Ascending aorta (tissue), 2 donors: ENCODE measurements at places on chromosomes 16 and 17. TPM values are rescaled to one million over a fixed set of nuclear protein-coding genes. Genes with fewer than 3 reads are reported as not detected.
A peak's percentile ranks its signal among the peaks of the same experiment; 100 is the strongest.

DNA sequence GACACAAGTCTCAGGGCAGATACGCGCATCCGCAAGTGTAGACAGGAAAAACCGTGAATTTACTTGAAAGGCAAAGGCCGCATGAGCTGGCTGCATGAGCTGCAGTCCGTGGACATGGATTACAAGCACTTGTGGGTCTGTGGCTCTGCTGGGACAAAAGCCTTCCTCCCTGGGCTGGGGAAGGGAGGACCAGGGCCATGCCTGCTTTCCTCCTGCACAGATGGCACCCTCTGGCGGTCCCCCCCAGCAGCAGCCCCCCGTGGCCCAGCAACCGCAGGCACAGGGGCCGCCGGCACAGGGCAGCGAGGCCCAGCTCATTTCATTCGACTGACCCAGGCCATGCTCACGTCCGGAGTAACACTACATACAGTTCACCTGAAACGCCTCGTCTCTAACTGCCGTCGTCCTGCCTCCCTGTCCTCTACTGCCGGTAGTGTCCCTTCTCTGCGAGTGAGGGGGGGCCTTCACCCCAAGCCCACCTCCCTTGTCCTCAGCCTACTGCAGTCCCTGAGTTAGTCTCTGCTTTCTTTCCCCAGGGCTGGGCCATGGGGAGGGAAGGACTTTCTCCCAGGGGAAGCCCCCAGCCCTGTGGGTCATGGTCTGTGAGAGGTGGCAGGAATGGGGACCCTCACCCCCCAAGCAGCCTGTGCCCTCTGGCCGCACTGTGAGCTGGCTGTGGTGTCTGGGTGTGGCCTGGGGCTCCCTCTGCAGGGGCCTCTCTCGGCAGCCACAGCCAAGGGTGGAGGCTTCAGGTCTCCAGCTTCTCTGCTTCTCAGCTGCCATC, 1.7 kb upstream of the MRPL12 start:
- no peak for DNase-seq

GRCh38 chr17:27919079-27919478, 25.9 kb upstream of the LYRM9 start:
- no peak for DNase-seq

- DNase-seq = peak; percentile 80
Measured at GRCh38 chr17:78325076-78325687, 34.7 kb downstream of the SOCS3 start.

Gene TEX14
- total RNA-seq = not detected
